ENCODE measurements at places on chromosomes 11 and 22.

GRCh38 chr11:118911880-118912741 lies 13.6 kb downstream of the BCL9L start:
- peak; percentile 82 for DNase-seq

GRCh38 chr22:28474330-28474729 lies 205.3 kb downstream of the TTC28 start:
- DNase-seq: no peak

DNA sequence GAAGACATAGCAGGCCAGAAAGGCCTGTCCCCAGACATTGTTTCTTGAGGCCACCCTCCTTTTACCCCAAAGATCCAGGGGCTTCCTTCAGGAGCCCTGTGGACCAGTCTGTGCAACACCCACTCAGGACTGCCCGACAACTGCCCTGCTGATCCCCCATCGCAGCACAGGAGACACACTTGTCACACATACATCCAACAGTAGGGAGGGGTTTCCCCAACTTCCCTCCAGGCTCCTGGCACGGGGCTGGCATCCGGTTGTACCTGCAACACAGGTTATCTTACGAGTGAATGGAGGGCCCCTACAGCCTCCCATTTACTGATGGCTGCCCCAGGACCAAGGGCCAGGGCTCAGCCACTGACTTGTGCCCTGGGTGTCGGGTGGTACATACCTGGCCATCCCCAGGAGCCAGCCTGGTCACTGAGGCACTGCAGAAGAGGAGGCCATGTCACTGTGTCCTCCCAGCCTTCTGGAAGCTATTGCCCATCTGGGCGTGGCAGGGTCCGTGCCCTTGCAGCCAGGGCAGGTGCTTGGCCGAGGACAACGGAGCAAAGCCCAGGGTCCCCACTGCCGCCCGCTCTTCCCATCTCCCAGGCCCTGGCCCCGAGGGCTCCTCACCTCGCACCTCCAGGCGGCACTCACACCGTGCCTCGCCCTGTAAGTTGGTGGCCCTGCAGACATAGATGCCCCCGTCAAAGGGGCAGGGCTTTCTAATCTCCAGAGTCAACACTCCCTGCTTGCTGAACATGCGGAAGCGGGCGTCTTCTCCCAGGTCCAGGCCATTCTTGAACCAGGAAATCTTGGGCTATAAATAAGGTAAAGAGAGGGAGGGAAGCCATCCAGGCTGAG lies 20.8 kb downstream of the MYBPC3 start:
- no peak for DNase-seq

DNA sequence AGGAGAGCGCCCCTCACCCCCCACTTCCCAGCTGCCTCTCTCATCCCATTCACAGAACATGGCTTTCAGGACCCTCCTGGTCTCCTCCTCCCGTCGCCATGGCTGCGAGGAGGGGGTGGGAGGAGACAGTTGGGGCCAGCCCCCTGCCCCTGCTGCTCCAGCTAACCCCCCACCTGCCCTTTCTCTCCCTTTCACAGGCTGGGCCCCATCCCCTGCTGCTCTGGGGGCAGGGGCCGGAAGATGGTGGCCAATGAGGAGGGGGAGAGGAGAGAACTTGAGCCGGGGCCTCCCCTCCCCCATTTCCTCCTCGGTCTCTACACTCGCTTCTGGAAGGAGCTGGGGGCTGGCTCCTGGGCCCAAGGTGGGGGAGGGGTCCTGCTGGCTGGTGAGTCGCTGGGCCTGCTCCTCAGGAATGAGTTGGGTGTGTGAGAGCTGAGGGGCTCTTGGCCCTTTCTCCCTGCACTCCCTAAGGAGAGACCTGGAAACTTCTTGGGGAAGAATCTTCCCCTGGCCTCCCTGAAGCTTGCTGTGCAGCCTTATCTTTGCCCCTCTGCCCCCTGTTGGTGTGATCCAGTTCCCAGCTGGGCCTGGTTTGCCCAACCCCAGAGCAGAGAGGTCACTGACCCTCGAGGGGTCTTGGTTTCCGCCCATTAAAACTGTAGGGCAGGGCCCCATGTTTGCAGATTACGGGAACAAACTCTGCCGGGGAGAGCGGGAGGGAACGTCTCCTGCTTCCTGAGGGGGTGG lies 10.2 kb downstream of the YPEL4 start:
- DNase-seq: peak; percentile 49

DNA sequence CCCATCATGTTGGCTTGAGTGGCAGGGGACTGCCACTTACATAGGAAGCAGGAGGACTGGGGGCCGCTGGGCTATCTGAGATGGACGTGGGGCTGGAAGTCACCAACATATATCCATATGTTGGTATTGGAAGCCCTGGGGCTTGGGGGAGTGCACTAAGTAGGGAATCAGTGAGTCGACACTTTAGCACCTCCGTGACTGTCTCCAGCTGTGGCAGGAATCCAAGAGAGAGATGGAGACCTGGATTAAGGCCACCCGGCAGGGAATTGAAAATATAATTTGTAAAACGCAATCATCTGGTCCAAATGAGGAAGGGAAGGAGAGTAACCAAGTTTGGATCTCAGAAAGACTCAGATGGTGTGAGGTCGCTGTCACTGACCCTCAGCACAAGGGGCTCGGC lies 68.4 kb downstream of the ELFN2 start:
- no peak for DNase-seq

All from erythroblast (primary cell).